ENCODE measurements at places on chromosomes 13 and 19.

DNA sequence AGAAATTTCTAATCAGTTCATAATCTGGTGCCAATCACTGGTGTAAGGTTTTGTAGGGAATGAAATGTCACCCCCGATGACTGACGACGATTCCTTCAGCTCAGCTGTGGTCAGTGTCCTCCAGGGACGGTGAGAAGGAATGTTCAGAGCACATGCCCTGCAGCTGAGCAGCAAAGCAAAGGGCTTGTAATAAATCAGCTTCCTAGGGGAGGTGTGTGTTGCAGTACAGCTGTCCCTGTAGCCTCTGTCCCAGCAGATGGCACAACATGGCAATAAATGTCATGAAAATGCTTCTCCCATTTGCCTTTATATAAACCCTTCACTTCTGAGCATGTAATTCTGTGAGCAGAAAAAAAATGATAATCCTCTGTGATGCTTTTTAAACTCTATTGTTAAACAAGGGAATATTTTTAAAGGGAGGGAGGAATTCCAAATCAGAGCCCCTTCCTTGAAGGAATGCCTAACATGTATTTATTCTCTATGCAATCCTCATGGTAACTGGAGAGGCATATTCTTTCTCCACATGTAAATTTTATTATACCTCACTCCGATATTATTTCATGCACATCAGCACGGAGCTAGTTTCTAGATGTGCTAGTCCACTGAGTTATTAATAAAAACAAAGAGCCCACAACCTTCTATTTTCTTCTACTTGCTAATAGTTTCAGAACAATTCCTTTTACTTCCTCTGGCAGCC is 102.5 kb downstream of the FAM216B start:
- DNase-seq: no peak

DNA sequence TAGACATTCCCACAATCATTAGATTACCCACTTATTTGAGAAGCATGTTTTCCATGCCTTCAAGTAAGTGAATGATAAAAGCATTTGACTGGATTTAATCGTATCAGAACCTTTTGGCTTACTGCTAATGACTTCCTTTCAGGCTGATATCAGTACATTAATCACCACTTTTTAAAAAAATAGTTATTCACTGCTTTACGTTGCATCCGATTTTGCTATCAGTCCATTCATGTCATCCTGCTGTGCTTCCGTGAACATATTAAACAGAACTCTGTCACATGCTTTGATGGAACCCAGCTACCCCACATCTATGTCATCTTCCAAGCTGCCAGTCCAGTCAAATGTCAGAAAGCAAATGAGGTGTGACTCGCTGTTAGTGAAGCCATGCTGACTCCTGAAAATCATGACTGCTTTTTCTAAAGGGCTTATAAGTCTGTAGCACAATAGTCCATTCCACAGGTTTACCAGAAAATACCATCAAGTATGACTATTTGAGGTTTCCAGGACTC is 440.9 kb downstream of the IRS2 start:
- no peak for DNase-seq

DNA sequence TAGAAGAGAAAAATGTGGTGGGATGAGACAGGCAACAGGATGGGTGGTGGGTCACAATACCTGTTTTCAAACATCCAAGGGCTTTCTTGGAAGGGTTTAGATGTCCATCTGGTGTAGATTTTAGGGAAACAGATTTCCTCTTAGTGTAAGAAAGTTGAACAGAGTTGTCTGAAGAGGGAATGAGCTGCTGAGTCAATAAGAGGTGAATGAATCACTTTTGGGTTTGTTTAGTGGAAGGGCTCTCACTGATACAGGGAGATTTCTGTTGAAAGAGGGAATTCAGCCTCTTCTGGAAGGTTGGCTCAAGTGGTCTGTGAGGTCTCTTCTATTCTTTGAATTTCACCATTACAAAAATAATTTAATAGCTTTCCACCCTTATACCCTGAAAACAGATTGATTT is 54.6 kb downstream of the LACC1 start:
- DNase-seq: no peak

- DNase-seq: no peak
These were observed 4.8 kb upstream of the HIPK4 start for GRCh38 chr19:40394816-40395210.

DNA sequence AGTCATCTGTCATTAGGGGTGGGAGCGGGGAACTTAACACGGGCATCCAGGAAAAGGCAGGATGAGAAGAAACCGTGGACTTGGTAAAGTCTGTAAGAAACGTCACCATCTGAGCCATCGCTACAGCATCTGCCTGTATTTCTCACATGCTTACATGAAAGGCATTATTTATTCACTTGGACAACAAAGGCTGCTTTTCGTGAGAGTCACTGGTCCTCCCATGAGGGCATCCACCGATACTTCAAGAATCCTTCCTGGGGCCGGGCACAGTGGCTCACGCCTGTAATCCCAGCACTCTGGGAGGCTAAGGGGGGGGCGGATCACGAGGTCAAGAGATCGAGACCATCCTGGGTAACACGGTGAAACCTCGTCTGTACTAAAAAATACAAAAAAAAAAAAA is 16.1 kb downstream of the ZNF446 start:
- no peak for DNase-seq

DNA sequence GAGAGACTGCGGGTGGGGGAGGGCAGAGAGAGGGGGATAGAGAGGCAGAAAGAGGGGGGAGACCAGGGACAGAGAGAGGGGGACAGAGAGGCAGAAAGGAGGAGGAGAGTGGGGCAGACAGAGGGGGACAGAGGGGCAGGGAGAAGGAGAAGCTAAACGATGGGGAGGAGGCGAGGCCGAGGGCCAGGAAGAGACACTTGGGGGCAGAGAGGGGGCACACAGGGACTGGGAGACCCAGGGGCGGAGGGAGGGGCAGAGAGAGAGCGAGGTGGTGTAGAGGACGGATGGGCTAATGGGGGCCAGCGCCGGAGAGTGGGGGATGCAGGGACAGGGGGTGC is 666 bp downstream of the MEIS3 start:
- DNase-seq: no peak

DNA sequence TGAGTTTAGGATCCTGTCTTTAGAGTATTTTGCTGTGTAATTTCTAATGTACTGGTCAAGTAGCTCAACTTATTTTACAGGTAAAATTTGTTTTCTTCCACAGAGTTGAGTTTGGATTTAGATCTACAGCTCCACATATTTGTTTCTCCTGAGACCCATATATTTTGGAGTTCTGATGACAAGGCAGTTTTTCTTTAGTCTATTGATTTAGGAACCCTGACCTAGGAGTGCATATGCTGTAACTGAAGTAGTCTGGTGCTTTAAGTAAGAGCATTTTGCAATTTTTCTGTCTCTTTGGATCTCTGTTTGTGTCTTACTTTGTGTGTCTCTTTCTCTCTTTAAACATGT is 19.5 kb upstream of the SPRY2 start:
- no peak for DNase-seq

DNA sequence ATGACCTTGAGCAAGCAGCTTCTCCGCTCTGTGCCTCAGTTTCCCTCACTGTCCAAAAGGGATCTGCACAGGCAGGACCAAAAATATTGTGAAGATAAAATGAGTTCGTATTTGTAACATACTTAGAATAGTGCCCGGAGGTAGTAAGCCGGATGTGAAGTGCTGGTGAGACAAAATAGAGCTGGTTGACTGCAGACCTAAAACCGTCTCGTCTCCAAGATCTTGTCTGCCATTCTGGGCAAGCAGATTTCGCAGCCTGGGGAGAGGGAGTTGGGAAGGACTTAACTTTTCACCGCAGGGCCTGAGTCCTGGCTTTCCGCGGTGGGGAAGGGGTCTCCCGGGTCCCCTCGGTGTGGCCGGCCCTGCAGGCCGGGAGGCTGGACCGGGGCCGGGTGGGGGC is 8.2 kb upstream of the BBC3 start:
- no peak for DNase-seq

DNA sequence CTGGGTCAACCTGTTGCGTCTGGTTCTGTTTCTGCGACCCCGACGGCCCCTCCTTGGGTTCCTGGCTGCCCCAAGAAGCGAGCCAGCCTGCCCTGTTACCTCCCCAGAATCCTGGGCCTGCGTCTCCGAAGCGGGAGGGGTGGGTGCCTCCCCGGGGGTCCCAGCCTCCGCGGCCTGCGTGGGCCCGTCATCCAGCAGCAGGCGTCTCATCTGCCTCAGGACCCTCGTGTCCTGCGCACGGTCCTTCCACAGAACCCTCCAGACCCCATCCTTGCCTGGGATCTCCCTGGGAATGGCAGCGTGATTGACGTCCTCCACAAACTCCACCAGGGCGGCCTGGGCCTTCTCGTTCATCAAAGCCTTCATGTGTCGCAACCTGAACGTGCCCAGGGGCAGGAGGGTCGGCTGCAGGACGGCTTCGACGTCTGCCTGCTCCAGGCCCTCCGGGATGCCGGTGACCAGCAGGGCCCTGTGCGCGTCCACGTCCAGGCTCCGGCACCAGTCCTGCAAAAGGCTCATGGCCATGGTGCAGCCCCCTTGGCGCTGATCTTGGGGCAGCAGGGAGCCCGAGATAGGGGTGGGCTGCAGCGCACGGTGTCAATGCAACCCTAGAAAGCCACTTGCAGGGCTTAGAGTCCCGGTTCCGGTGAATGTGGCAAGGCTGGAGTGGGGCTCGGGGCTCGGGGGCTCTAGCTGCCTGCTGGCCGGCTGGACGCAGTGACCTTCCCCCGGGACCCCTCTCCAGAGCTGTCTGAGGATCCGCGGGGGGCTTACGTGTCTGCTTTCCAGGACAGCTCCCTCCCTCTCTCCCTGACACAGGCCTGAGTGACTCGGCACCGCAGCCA is 504 bp downstream of the PNMA8B start:
- no peak for DNase-seq

All from stimulated activated naive CD4-positive, alpha-beta T cell treated with Interleukin-2 at 50 U/mL for 16 hours (primary cell).